ENCODE measurements at places on chromosomes 12 and 14.

DNA sequence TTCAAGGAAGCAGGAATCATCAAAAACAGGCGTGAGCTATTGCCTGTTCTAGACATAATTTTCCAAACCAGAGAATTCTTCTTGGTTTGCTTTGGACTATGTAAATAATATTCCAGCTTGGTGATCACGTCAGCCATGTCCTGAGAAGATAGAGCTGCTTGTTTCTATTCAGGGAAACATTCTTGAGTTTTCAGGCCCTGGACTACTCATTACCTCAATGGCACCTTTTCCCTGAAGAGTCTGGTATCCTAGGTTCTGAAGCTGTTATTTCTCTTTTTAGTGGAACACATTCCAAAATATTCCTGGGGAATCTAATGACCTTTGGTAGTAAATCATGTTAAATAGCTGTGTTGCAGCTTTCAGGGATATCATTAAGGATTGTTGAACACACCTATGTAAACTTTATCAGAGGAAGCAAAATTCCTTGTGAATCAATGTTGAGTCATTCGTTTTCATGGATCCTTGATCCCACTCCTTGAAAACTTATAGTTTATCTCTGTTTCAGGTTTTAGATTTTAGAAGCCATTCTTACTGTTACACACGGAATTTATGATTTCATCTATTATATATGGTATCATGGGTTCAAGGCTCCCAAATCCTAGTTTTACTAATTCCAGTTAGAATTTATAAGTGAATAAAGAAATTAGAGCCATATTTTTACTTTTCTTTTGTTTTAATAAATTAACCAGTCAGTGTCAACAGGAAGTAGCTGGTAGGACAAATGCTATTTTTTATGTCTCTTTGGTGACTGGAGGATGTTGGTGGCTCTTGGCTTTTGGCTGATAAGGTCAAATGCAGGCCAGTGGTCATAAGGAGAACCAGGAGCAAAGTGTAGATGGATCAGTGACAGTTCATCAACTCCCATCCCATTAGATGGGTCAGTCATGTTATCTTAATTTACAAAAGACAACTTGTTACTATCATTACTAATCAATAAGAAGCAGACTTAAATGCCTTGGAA lies 380.1 kb downstream of the ZFP36L1 start:
- no peak for DNase-seq

DNA sequence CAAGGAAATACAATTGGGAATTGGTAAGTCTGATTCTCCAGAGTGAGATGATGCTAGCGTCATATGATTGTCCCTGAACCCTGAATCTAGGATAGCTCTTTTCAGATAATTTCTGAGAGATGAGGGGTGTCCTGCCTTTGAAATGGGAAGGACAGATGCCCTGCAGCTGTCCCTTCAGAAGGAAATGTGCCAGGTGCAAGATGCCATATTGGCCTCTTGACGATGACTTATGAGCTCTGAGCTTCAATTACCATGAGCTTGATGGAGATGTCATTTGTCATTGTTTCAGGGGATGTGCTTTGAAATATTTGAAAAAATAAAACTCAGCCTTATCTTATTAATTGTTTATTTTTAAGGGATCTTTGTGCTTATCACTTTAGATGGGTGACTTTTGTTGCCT lies 185.1 kb downstream of the DACT1 start:
- DNase-seq = no peak

GRCh38 chr14:51716610-51717009 lies 64.9 kb downstream of the FRMD6 start:
- DNase-seq = no peak

DNA sequence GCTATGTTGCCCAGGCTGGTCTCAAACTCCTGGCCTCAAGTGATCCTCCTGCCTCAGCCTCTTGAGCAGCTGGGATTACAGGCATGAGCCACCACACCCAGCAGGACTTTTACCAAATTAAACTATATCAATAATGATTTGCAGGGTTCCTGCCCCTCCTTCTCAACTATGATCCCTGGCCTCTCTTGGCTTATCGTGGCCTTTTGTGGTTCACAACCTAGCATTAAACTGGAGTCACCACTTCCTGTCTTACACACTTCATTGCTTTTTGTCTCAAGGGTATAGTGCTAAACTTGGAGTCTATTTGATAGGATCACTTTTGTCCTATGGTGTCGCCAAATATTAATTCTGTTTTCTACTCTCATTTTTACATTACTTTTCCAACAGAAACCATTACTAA lies 64.5 kb downstream of the SEC23A start:
- no peak for DNase-seq

DNA sequence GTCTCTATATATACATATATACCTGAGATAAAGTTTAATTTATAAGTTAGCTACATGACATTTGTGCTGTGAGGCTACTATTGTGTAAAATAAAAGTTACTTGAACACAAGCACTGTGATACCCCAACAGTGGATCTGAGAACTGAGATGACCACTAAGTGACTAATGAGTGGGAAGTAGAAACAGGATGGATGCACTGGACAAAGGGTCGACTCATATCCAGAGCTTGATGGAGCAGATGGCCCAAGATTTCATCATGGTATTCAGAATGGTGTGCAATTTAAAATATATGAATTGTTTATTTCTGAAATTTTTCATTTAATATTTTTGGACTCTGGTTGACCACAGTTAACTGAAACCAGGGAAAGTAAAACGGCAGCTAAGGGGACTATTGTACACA lies 908.6 kb upstream of the MDGA2 start:
- DNase-seq = no peak

- DNase-seq = no peak
Observed at GRCh38 chr14:59283361-59283760, 94.9 kb downstream of the DAAM1 start.

DNA sequence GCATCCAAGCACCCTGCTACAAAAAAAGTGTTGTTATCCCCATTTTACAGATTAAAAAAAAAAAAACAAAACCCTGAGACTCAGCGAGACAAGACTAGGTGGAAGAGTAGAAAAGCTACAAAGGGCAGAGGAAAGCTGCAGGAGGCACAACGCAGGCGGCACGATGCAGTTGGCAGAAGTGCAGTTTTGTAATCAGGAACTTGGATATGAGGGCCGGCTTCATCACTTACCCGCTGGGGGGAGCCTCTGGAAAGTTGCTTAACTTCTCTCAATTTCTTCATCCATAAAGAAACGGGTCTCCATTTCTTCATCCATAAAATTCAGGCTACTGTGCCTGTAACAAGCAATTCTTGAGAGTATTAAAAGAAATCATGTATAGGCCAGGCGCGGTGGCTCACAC lies 33.1 kb upstream of the CCDC60 start:
- DNase-seq = no peak

- no peak for DNase-seq
Observed at GRCh38 chr14:79825046-79825521, 386.2 kb downstream of the DIO2 start.
